ENCODE measurements at places on chromosomes 7 and 10.

DNA sequence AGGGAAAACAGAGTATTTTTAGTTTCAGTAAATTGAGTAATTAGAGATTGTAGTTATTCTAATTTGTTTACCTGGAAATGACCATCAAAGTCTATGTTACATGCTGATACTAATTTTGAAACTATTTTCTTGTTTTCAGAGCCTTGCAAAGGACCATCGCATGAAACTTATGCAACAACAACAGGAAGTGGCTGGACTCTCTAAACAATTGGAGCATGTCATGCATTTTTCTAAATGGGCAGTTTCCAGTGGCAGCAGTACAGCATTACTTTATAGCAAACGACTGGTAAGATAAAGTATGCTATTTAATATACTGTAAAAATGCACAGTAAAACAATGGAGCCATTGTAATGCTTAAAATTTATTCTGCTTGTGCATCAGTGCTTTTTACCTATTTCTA, 78.5 kb downstream of the TRIM24 start:
- no peak for DNase-seq

GRCh38 chr10:14569274-14570060, 205.2 kb downstream of the FAM107B start:
- no peak for DNase-seq

DNA sequence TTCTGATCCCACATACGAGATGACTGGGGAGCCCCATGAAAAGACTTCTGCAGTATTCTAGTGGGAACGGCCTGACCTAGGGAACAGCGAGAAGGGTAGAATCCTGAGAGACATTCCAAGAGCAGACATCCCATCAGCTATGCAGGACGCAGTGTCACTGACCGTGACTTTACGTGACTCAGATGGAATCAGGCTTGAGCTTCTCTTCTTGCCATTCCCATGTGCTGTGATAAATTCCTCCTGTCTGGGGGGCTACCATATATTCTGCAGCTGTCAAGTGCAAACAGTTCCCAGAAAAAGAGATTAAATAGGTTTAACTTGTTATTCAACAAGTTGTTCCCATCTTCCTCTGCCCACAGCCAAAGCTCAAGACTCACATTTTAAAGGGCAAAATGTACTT, 73.1 kb upstream of the PDE1C start:
- DNase-seq, result no peak

DNA sequence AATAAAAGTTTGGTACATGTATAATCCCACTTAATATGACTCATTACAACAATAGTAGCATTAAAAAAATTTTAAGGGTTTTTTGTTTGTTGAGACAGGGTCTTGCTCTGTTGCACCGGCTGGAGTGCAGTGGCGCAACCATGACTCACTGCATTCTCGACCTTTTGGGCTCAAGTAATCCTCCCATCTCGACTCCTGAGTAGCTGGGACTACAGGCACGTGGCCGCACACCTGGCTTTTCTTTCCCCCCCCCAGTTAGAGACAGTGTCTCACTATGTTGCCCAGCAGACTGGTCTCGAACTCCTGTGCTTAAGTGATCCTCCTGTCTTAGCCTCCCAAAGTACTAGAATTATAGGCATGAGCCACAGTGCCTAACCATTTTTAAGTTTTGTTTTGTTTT, 40.7 kb downstream of the KMT2C start:
- no peak for DNase-seq

DNA sequence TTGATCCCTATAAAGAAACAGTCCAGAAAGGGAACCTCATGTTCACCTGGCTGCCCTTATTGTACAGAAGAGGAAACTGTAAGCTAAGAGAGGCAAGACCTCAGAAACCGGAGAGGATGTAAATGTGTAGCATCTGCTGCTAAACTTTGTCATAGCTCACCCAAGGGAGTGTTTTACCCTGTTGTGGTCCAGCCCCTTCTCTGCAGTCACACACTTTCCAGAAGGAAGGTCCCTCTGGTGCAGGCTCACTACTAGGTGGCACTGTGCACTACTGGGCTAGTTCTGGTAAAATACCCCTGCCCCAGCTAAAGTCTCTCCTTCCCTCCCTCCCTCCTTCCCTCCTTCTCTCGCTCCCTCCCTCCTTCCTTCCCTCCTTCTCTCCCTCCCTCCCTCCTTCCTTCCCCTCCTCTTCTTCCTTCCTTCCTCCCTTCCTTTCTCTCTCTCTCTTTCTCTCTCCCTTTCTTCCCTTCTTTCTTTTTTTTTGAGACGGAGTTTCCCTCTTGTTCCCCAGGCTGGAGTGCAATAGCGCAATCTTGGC, 42.5 kb upstream of the LCOR start:
- no peak for DNase-seq

DNA sequence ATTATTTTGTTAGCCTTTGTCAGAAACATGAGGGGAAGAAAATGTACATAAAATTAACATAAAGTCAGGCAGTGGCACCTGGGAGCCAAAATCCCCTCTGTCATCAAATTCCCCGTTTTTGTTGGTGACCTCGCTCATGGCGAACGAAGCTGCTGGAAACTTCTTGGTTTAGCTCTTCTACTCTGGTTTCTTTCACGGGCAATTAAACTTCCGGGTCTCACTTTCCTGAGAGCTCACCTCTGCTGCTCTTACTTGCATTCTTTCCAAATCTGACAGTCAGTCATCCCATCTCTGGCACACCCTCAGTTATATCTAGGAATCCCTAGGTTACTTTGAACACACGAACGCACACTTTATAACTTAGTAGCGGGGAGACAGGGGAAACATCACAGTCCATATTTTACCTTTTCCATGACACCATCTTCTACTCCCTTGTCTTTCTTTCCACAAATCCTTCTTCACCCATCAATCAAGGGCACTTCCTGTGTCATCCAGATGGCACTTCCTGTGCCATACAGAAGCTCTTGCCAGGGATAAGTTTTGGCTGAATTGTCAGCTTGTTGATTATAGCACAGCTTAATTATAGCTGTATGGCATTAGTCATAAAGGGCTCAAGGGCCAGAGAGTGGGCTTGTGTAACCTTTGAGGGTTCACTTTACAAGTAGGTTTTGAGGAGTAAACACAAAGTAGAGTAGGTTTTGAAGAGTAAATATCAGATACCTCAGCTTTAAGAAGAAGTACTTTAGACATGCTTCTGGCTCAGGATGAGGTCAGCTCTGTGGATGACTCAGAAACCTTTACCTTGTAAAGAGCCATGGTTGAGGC, 105.1 kb downstream of the GATA3 start:
- DNase-seq, result no peak

GRCh38 chr7:16740996-16741395, 12.6 kb upstream of the TSPAN13 start:
- no peak for DNase-seq

- DNase-seq, result peak; percentile 24
These were observed 1.5 kb upstream of the MEST start for GRCh38 chr7:130490311-130490791.

DNA sequence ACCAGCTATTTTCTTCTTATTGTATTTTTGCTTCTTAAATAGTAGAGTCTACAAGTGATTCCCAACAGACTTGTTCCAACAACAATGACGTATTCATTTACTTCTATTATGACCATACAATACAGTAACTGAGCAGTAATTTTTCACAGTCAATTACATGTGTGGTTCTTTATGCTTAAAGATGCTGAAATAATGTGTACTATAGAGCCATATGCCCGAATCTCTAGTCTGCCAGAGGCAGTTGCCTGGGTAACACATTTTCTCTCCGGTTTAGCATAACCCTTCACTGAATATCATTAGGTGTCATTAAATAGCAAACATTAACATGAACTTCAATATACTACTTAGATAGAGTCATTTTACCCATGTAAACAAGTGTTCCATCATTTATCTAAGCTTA, 75.0 kb downstream of the SLC25A13 start:
- DNase-seq, result no peak

DNA sequence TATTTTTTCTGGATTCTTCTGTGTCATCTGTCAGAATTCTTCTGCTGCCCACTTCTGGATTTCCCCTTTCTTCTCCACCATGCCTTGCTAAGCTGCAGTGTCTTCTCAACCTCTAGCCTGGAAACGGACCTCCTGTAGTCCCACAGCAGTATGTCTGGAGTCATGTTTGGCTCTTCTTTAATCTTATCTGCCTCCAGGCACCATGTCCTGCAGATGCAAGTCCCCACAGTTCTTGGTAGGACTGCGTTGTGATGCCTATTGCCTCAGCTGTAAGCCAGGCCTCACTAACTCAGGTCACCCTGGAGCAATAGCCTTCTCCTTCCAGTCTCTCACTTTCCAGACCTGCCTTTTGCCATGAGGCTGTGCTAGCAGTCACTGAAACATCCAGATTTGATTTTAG, 268.3 kb downstream of the POM121L12 start:
- no peak for DNase-seq

GRCh38 chr10:60810437-60811182, 32.3 kb downstream of the CDK1 start:
- no peak for DNase-seq

GRCh38 chr10:77768039-77768438, 130.4 kb upstream of the KCNMA1 start:
- no peak for DNase-seq

DNA sequence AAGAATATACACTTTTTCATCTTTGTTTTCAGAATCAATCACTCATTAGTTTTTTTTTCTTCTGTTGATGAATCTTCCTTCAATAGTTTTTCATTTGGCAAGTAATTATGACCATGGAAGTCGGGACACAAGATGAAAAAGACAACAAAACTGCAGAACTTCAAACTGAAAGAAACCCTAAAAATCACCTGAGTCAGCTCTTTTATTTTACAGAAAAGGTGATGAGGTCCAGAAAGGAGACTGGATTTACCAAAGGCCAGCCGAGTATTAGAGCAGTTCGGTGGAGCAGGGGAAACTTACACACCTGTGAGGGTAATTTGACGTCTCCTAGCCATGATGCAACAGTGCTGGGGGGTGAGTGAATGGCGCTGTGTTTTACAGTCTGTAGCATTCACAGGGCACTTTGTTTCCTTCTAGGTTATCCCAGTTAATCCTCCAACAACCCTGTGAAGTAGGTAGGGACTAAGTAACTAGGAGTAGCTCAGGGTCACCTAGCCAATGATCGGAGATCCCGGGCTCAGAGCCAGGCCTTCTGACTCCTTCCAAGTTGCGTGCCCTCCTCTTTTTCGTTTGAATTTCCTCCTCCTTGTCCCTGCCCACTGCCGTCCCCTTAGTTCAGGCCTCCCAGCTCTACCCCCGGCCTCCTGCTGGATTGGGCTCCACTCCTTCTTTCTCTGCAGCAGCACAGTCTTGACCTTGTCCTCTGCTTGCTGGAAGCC, 14.0 kb downstream of the RBM20 start:
- DNase-seq, result no peak

DNA sequence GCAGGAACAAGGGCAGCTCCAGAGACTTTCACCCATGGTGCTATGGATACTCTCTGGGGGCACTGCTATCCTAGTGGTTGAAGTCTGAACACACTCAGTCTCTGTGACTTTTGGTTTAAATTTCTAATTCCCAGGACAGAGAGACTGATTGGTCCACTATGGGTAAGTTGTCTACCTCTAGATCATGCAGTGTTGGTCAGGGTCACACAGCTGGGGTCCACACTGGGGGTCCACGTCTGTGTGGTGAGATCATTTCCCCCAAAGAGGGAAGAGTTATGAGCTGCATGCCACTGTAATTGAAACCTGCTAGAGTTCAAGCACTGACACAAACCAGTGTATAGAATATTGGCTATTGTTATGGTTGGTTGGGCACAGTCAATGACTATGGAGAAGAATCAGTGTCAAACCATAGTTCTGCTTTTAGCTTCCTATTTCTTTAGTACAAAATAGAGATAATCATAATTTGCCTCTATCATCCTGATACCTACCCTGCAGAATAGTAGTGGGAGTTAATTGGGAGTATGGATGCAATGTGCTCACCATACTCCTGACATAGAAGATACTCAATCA, 101.6 kb downstream of the PRTFDC1 start:
- no peak for DNase-seq

- DNase-seq, result no peak
These were observed 1.4 kb downstream of the VOPP1 start for GRCh38 chr7:55570939-55571338.

- DNase-seq, result no peak
These were observed 50.8 kb downstream of the CDK13 start for GRCh38 chr7:40000734-40001315.

DNA sequence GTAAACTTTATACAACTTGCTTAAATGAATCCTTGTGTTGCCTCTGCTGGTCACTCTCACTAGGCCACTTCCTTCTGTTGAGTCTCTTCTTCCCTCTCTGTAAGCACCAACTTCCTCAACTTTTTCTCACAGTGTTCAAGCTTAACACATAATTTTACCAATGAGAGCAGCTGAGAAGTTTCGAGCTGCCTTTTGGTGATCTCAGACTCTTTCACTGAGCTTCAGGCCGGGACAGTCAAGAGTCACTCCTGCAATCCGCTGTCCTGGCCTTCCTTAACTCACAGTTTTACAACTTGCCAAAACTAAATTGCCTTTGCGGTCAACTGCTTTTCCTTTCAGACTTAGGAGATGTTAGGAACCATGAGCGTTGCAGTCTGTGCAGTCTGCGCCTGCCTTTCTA, 47.4 kb downstream of the PRPF18 start:
- DNase-seq, result no peak

- DNase-seq, result no peak
These were observed 56.0 kb downstream of the CAMK2B start for GRCh38 chr7:44269417-44269816.
